ENCODE measurements at places on chromosomes 5 and 9.

GRCh38 chr9:134275375-134275774, 50.9 kb upstream of the RXRA start:
- no peak for DNase-seq

- no peak for DNase-seq
These were observed 829 bp downstream of the ANXA1 start for GRCh38 chr9:73152543-73152844.

DNA sequence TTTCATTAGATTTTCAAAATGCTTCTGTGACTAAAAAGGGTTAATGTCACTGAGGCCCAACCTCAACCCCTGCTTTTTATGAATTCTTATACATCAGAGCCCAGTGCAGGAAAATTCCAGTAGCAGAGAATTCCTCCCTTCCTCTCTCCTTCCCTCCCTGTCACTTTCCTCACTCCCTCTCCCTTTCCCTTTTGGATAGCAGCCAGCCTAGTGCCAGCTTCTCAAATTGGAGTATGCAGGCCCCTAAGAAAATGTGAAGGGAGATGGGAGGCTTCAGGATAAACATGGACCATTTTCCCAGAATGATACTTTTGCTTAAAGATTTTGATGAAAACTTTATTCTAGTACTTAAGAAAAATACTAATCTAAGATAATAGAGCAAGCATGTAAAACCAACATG, 507.4 kb downstream of the KDM4C start:
- no peak for DNase-seq

- DNase-seq: no peak
These were observed 11.9 kb downstream of the UNC5A start for GRCh38 chr5:176822041-176822792.

DNA sequence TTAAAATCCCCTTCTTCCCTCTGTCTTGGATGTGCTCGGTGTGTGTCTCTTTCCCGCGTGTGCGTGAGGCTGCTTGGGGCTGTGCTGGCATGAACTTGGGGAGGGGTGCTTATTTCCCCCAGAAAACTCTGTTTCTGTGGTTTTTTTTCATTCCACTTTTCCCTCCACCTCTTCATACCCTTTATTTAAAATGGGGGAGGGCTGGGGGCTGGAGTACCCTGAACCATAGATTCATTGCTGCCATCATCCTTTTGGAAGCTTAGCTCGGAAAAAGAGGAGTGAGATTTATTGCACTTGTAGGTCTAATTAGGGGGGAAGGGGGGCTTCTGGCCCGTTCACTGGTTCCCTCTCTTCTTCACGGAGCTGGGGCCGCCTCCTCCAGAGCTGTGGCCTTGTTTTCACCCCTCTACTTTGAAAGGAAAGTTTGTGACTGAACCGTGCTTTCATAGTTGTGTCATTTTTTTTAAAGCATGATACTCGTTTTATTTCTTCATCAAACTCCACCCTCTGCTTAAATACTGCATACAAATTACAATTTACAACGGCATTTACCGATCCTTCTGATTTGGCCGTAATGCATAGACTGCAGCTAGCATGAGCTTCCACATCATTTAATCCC, 2.9 kb downstream of the NR2F1 start:
- no peak for DNase-seq

GRCh38 chr5:39661026-39661779, 236.4 kb upstream of the DAB2 start:
- DNase-seq: no peak

GRCh38 chr5:164869325-164869724, 1363.9 kb downstream of the MAT2B start:
- no peak for DNase-seq

GRCh38 chr5:73701566-73701965, 75.6 kb downstream of the ARHGEF28 start:
- DNase-seq: no peak

GRCh38 chr5:171914726-171915338, 91.6 kb downstream of the FBXW11 start:
- DNase-seq: no peak

- DNase-seq: no peak
These were observed 127.2 kb upstream of the FER start for GRCh38 chr5:108620516-108620915.

DNA sequence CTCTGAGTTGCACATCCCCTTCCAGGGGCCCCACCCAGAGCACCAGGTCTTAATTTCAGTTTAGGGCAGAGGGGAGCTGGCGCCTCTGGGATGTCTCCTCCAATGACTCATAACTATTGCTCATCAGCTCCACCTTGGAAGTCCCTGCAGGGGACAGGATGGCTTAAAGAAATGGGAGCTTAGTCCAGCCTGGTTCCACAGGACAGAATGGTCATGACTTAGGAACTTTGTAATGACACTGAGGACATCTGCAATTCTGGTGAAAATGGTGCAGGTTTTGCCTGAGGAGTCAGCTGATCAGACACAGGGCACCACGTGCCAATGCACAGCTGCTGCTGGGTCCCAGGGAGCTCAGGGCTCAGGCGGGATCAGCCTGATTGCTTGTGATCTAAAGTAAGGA, 16.4 kb upstream of the PPP1R26 start:
- no peak for DNase-seq
